ENCODE measurements at places on chromosomes 16 and 17. TPM values are rescaled to one million over a fixed set of nuclear protein-coding genes. Genes with fewer than 3 reads are reported as not detected.

DNA sequence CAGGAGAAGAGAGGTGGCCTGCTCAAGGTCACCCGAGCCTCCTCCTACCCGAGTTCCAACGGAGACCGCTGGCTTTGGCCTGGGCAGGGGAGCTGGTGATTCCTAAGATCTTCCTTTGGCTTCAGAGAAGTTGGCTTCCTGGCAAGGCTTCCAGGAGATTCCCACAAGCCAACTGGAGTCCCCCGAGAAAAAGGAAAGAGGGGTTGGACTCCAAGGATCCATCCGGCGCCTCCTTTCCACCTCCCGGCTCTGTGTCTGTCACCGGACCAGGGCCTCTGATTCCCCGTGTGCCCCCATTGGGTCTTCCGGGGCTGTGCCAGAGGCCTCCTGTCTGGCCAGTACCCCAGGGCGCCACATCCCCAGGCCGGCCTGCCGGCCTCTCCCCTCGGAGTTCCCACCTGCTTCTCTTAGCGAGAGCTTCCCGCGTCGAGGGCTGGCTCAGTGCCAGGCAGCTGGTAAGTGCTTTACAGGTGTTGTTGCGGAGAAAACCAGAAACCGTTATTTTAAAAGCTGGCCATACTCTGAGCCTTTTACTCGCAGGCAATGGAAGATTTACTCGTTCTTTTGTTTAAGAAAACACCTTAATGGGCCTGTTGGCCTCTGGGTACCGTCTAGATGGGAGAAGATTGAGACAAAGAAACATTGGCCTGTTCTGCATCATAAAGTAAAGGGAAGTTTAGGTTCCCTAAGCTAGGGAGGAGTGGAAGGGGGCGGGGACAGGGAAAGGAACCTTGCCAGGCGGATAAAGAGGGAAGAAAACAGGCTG, 258.4 kb upstream of the SDK2 start:
- DNase-seq: no peak

DNA sequence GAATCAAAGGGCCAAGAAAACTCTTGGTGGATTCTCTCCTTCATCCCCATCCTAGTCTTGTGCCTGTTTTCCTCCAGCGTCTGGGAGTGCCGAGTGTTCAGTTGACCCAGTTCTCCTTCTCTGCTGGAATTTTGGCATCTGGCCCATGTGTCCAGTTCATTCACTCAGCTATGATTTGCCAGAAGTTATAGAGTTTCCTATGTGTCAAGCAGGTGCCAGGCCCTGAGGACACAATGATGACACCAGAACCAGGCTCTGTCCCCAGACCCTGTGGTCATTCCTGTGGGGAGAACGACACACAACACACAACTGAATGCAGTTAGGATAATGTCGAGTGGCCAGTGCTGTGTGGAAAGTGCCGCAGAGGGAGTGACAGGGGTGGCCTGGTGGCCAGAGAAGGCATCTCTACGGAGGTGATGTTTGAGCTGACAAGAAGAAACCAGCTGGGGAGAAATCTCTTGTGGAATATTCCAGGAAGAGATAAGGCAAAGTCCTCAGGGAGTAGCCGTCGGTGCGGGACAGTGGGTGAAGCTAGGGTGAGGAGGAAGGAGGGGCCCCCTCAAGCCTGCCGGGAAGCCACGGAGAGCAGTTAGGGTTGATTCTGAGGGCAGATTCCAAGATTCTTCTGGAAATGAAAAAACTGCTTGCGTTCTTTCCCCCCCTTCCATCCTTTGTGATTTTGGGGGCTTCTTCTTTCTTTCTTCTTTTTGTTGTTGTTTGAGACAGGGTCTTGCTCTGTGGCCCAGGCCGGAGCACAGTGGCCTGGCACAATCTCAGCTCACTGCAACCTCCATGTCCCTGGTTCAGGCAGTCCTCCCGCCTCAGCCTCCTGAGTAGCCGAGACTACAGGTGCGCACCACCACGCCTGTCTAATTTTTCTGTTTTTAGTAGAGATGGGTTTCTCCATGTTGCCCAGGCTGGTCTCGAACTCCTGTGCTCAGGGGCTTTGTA, 35.8 kb upstream of the IL34 start:
- DNase-seq: no peak

DNA sequence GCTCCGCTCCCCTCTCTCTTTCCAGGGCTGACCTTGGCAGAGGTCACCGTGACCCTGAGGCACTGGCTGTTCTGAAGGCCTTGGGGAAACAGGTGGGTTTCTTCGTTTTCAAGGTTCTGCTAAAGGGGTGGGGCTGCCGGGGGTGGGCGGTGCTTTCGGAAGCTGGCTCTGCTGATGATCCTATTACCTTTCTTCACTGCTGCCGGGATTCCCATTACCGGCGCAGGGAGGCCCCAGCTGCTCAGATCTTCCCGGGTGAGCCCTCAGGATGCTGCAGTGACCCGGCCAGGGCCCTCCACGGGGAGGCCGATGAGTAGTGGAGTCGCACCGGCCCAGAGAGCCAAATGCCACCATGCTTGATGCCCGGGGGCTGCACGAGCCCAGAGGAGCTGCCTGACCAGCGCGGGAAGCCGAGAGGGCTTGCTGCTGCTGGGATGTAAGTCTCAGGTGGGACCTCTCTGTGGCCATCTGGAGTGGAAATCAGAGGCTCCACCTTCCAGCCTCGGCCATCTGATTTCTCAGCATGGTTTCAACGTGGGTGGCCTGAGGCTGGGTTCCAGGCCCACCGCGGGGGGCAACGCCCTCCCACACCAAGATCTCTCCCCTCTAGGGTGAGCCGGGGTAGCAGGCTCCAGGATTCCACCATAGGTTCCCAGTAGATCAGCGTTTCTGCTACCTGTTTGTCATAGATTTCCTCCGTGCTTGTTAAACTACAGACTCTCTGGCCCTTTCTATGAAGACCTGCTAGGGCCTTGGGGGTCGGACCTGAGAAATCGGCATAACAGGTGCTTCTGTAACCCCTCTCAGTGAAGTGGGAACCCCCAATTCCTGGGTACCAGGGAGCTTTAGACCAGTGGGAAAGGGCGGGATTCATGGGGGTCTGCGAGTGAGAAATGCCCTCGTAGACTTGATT, 21.6 kb upstream of the ADCY7 start:
- no peak for DNase-seq

GRCh38 chr16:89550421-89551007, 10.0 kb upstream of the RPL13 start:
- no peak for DNase-seq

GRCh38 chr17:9228408-9229159, 207.3 kb downstream of the NTN1 start:
- DNase-seq: no peak

GRCh38 chr17:42681976-42682721, at the start of gene CNTNAP1:
TSS of gene CNTNAP1 (plus strand) at chr17:42682531. CDS start at chr17:42682830, 299 bp downstream.
- DNase-seq: no peak

GRCh38 chr16:65388592-65388991, 266.7 kb upstream of the CDH11 start:
- no peak for DNase-seq

- DNase-seq: no peak
Observed at GRCh38 chr17:74177018-74177450, 26.4 kb upstream of the RPL38 start.

DNA sequence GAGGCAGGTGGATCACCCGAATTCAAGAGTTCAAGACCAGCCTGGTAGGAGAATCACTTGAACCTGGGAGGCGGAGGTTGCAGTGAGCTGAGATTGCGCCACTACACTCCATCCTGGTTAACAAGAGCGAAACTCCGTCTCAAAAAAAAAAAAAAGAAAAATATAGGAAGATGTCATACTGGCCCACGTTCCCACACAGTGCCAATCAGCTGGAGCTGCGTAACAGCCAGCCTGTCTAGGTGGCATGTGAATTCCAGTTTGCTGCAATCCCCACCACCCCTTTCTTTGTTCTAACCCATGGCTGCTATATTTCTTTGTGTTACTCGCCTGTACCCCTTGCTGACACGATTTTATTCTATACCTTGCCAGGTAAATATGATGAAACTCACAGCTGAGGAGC, 7.5 kb downstream of the NFATC2IP start:
- no peak for DNase-seq

GRCh38 chr16:86303787-86304678, 206.3 kb upstream of the FOXF1 start:
- no peak for DNase-seq

DNA sequence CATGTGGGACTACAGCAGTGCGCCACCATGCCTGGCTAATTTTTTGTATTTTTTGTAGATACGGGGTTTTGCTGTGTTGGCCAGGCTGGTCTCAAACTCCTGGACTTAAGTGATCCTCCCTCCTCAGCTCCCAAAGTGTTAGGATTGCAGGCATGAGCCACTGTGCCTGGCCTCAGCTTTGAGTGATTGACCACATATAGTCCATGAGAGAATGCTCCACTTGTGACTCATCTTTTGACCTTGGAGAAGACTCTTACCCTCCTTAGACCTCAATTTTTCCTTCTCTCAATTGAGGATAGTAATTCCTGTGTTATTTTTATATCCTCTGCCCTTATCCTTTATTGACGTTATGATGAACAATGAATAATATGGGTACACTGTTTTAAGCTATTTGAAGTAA, 30.9 kb upstream of the DUSP14 start:
- DNase-seq: no peak

DNA sequence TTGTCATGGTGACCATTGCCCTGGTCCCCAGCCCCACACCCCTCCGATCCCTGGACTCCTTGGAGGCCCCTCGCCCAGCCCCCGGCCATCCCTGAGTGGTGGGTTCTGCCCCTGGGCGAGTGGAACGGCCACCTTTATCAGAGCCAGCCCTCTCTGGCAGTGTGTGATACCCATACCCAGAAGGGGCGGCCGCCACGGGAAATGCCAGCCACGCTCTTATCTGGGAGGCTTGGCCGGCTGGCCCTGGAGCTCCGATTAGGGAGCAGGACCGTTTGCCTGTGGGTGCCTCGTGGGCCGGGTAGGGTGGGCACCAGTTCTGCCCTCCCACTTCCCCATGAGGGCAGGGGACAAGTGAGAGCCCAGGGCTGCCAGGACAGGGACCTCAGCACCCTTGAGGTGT, 58.3 kb upstream of the ZC3H18 start:
- DNase-seq: no peak

GRCh38 chr16:49620158-49620868, 235.6 kb downstream of the ZNF423 start:
- DNase-seq: no peak

- no peak for DNase-seq
Observed at GRCh38 chr17:40364121-40364861, at the start of gene GJD3. TSS of gene GJD3 (minus strand) at chr17:40364737. CDS start at chr17:40363815, 922 bp downstream.

DNA sequence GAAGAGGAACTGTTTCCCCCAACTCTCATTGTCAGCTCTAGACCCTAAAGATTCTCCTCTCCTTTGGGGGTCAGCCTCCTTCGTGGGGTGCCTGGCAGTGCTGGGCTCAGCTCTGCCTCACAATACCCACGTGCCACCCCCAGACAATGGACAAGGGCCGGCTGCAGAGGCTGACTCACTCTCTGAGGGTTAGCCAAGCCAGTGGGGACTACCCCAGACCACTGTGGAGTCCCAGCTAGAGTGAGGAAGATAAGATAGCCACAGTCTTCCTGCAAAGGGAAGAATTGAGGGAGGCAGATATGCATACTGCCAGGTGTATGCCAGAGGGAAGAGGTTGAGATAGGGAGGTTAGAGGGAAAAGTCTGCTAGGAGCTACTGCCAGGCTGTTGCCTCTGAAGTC, 13.5 kb upstream of the MTMR4 start:
- DNase-seq: no peak

DNA sequence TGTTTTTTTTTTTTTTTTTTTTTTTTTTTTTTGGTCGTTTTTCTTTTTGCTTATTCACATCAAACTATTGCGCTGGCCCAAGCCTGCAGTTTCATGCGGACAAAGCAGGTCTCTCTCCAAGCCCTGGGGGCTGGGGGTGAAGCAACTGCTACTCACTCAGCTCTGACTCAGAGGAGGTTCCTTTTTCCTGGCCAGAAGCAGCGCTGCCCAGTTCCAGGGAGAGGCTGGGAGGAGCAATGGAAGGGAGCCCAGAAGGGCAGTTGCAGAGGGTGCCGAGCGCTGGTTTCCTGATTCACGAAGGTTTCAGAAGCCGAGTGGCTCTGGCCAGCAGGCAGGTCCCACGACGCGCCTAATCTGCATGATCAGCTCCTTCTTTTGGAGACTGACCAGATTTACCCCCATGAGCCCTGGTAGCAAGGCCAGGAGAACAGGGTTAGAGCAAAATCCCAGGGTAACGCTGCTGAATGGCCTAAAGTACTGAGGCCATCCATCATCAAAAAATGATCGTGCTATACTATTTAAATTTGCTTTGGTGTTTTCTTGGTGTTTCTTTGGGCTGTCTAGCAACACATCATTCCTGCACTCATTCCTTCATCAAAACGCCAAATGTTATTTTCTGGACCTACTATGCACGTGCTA, 144.7 kb upstream of the SOX9 start:
- no peak for DNase-seq

DNA sequence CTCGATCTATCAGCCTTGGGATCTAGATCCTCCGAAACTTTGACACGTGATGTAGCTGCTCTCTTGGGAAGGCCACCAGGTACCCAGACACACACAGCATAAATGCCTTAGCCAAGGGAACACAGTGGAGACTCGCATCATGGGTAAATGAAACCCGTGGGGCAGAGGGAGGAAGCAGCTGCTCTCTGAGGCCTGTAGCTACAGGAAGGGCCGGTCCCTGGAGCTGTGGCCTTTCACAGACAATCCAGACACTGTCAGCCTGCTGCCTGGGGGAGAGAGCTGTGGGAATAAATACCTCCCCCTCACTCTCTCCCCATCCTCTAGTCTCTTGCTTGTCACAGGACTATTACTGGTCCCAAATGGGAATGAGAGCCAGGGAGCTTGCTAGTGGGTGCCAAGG, 351.2 kb downstream of the UTP18 start:
- no peak for DNase-seq

DNA sequence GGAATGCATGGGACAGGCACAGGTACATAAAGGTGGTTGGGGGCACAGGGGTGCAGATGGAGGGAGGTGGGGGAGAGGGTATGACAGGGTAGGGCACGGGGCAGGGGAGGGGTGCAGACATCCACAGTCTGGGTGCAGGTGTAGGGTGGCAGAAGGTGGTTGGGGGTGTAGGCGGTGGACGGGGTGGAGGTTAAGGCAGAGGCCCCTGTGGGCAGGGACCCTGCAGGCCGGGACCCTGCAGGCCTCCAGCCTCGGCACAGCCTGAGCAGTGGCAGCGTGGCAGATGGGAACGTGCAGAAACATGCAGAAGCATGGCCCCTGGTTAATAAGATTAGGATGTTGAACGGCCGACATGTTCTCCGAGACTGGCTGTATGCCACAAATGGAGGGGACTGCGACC, 115.2 kb downstream of the RBFOX3 start:
- DNase-seq: no peak

- no peak for DNase-seq
Observed at GRCh38 chr17:59621771-59622170, 2.1 kb downstream of the CLTC start.

The SRL gene
- total RNA-seq: not detected

The NOL3 gene
- total RNA-seq: 10.3 TPM

The AP2B1 gene
- 184 TPM for total RNA-seq

Data from activated CD8-positive, alpha-beta memory T cell treated with anti-CD3 and anti-CD28 coated beads, Interleukin-2, amount 10 ng/mL, durations not matched to agents 7 days and 5 days (primary cell).